ENCODE measurements at places on chromosomes 6 and 20. TPM values are rescaled to one million over a fixed set of nuclear protein-coding genes. Genes with fewer than 3 reads are reported as not detected.

GABRR1 gene
- not detected for total RNA-seq

GRCh38 chr6:107290491-107290890 is 168.9 kb downstream of the PDSS2 start:
- no peak for DNase-seq

GRCh38 chr6:109580519-109580918 is 97.5 kb upstream of the ZBTB24 start:
- DNase-seq: no peak

DNA sequence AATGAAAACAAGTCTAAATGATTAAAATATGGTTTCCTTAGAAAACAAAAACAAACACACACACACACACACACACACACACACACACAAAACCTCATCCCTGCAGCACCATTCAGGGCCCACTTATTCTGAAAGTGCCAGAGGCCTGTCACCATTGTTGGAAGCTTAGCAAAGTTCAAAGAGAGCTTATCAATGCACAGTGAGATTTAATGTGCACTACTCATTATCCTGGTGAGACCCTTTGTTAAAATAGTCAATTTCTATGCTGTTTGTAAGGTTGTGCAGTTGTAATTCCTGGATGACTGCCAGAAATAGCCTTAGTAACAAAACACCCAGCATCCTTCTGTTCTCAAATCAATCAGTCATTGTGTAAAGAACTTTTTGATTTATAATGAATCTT is 482.9 kb downstream of the GRIK2 start:
- DNase-seq: no peak

DNA sequence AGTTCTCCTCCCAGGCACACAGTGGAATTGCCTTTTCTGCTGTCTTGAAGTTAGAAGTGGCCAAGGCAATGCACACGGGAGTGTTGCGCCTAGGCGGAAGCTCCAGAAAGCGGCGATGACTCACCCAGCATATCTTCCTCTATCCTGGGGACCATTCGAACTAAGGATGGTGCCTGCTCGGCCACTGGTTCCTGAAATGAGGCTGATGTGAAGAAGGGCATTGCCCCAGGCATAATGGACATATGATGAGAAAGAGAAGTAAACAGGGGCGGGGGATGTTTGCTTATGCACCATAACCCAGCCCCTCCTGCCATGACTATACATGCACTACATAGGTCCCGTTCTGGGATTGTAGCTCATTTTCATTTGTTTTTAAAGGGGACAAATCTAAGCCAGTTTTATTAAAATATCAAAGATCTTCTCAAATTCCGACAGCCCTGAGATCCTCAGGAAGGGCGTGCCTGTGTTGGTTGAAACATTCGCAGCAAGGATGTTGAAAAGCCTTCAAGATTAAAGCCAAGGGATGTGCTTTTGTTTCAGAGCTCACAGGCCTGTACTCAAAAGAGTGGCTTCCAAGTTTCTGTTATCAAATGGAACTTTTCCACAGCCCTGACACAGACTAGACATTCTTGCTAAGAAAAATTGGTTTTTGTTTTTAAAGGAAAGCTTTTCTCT is 218.5 kb downstream of the LY86 start:
- no peak for DNase-seq
